ENCODE measurements at places on chromosomes 7 and 10.
A peak's percentile ranks its signal among the peaks of the same experiment; 100 is the strongest.

- DNase-seq, result no peak
Measured at GRCh38 chr7:133431134-133431724, 178.4 kb downstream of the EXOC4 start.

GRCh38 chr10:121678631-121679174 is 80.5 kb upstream of the FGFR2 start:
- no peak for DNase-seq

GRCh38 chr10:19245889-19246752 is 197.5 kb downstream of the MALRD1 start:
- no peak for DNase-seq

GRCh38 chr10:42985436-42986316 is 91.2 kb upstream of the RET start:
- no peak for DNase-seq

GRCh38 chr10:64201936-64202335 is 680.7 kb downstream of the REEP3 start:
- no peak for DNase-seq

DNA sequence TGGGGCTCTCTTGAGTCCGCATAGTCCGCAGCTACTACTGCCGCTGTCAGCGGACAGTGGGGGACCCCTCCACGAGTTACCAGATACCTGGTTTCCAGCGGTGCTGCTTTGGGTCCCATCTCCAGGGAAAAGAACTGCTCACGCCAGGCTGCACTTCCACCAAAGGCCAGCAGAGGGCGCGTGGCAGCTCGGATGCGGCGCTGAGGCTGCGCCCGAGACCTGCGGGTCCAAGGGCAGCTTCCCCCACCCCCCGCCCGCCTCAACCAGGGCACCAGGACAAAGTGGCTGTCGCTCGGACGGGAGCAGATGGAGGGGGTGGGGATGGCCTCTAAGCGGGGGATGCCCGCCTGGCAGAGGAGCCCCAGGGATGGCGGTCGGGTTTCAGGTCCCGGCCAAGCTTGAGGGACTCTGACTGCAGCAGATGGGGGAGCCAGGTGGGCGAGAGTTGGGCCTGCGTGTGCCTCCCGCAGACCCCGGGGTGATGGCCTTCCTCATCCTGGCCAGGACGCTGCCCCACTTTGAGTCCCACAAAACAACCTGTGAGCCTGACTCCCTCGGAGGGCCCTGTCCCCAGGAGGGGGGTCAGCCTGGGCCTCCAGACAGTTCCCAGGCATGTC is 23.8 kb upstream of the ZNF735 start:
- DNase-seq, result peak; percentile 5

DNA sequence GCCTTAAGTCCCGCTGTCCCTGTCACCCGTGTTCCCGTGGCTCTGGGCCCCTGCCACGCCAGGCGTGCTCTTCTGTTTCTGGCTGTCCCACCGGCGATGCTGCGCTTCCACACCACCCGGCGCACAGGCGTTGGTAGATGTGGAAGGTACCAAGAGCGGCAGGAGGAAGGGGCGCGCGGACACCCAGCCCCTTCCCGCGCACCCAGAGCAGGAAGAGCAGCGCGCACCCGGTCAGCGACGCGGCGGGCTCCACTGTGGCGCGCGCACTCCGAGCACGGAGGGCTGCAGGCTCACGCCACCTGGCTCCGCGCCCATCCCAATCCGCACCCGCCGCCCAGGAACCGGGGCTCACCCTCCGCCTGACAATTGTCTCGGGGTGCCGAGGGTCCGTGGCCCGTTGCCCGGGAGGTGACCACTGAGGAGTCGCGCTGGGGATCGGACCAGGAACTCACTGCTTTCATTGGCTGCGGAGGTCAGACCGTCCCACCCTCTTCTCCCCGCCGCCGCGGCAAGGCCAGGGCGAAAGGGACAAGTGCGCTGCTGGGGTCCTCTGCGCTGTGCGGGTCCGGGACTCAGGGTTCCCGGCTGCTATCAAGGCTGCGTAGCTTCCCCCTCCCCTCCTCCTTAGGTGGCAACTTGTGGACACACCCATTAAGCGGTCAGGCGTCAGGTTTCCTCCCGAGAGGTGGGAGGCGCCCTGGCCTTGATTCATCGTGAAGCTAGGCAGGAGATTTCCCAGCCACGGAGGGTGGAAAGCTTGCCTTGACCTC is 121.6 kb upstream of the ZNF92 start:
- DNase-seq, result peak; percentile 48

- no peak for DNase-seq
Measured at GRCh38 chr10:667096-667495, 22.4 kb downstream of the DIP2C start.

DNA sequence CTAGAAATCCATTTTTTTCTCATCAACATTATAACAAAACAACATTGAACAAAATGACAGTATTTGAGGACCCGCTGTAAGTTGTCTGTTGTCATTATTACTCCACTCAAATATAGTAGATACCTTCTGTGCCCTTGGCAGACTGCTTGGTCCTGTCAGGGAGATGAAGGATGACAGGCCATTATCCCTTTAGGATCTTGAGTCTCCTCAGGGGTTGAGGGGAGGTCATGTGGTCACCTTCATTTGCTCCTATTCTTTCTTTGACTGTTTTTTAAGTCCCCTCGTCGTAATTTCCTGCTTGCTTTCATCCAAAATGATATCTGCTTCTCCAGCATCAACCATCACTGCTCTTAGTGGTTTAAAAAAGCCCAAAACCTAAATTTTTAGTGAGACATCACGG is 2.6 kb upstream of the PIP4K2A start:
- no peak for DNase-seq

GRCh38 chr10:8073691-8074416 is 19.4 kb downstream of the GATA3 start:
- DNase-seq, result no peak

All from GM23248 (cell line).